ENCODE measurements at places on chromosomes 1 and 21.

DNA sequence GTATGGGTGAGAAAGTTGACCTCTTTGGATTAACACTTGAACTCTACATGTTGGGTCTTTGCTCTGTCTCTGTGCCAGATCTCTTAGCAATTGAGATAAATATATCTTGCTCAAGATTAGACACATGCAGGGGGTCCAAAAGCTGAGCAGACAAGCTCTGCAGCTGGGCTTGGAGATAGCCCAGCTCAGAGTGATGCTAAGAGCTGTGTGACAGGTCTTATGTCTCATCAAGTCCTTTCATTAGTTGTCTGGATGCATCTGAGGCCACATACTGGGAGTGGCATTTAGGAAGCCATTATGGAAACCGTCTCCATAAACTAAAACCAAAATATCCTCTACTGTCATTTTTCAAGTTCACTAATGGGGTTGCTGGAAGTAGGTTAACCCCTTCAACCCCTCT, 289.4 kb upstream of the DUSP10 start:
- no peak for DNase-seq

DNA sequence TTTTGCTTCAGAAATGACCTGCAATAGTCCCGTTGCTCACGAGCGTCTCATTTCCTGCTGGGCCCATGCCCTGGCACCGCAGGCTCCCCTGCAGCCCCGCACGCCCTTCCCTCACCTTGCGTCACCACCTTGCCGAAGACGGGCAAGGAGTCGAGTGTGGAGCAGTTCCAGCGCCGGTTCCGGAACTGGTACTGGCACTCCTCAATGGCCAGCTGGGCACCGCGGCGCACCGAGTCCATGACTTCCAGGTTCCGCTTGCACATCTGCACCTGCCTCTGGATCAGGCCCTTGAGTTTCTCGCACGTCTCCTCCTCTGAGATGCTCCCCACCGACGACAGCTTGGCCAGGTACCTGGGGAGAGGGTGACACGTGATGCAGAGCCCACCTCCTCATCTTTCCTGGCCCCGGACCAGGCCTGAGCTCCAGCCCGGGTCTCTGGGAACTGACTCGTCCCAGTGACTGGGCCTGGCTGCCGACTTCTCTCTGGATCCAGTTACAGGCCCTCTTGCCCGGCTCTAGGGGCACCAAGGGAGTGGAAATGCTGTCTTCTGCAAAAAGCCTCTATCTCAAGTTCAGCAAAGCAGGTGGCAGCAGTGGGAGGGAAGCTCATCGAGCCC, 13.3 kb downstream of the WNT4 start:
- no peak for DNase-seq

DNA sequence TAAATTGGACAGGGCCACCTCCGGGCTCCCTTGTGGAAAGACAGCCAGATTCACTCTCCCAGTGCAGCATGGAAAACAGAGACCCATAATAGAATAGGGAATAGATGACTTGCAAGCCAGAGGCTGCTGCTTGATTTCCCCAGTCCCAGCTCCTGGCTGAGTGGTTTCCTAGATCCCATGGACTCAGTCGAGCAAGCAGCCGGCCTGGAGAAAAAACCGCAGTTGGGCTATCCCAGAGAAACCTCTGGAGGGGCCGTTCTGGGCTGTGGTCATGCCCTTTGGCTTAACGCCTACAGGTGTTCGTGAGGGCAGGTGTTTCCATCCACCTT, 61.7 kb downstream of the ELK4 start:
- no peak for DNase-seq

DNA sequence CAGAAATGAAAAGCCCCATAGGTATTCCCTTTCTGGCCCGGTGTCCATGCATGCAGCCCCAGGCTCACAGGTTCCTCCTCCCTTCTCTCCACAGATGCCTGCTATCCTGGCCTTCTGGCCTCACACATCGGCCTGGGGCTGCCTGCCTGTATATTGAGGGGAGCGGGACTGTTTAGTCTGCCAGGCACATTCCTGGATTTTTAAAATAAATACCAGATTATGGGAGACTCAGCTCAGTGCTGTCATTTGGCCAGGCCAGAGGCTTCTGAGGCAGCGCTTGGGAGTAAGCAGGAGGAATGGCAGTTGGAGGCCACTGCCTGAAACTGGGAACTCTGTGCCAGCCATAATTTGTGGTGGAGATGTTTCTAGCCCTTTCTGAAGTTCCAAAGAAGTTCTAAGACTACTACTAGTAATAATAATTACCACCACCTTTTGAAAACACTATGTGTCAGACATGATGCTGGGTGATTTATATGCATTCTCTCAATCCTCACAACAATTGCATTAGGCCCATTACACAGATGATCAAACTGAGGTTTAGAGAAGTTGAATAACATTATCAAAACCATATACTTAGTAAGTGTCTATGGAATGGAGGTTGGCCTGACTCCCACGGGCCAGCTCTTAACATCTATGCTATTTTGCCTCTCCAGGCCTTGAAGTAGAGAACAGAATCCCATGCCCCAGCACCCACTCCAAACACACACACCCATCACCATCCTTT, 107.6 kb downstream of the PLXNA2 start:
- no peak for DNase-seq

DNA sequence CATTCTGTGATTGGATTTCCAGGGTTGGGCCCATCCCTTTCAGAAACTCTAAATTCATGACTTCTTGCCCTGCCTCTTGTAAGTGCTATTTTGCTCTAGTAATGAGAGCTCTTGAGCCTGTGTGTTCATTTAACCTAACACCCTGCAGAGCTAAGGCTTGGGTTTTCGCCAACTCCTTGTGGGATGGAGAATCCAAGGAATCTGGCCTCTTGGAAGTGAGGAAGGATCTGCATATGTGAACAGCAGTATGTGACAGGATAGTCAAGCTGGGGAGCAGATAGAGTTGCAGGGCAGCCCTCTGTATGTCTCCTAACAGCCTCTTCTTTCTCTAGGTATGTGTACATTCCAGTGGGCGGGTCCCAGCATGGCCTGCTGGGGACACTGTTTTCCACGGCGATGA, 258.9 kb downstream of the HHAT start:
- no peak for DNase-seq

DNA sequence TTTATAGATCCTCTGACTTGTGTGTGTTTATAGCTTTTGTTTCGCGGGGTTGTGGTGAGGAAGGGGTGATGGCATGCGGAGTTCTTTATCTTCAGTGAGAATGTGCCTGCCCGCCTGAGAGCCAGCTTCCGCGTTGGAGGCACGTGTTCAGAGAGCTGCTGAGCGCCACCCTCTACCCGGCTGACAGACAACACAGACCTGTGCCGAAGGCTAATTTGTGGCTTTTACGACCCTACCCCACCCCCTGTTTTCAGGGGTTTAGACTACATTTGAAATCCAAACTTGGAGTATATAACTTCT, 14.4 kb upstream of the CD101 start:
- no peak for DNase-seq

DNA sequence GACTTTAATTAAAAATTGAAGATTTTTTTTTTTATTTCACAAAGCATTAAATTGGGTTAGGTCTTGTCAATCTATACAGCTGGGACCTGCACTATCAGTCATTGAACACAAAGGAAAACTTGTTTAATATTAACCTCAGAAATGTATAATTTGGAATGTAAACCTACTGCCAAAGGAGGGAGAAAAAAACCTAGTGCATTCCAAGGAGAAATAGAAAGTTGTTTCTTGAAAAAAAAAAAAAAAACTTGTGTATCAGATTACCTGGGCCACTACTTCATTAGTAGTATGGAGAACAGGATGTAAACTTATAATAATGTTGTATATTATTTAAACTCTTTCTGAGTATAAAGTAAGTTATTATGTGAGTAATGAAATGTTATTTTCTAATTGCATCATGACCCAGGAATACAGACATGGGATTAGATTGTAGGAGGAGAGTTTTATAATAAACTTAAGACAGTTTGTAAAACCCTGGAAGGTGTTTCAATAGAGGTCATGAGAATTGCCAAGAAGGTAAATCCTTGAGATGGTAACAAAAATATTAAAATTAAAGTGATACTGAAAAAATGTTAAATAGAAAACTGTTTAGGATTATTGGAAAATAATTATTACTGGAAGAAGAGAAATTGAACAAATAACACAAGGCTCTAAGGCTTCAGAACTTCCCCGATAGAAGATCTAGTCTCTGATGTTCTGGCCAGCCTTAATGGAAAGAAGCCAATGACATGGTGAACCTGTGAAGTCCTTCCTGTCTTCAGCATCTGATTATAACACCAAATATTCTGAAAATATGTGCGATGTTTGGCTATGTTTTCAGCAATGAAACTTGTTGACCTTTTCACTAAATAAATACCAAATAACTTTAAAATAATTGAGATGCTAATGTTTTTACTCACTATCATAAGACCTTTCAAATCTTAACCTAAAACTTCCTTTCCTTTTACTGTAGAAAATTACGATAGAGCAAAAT, 412.8 kb upstream of the LYPLAL1 start:
- DNase-seq = no peak

GRCh38 chr1:213457733-213458132, 406.7 kb downstream of the RPS6KC1 start:
- DNase-seq = peak; percentile 5

DNA sequence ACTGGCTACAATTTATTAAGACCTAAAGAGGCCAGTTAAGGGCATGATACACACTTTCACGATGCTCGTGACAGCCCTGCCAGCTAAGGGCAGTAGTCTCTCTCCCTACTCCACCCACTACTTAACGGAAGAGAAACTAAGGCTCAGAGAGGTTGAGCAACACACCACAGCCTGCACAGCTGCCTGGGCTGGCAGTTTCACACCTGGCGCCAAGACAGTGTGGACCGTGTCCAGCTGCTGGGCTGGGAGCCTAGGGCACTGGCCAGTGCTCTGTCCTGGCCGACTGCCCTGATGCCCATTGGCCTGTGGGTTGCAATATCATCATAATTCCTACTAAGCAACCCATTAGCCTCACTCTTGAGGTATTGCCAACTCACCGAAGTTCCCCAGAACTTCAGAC, 27.6 kb downstream of the TENT5C start:
- no peak for DNase-seq

- DNase-seq = no peak
These were observed 15.6 kb upstream of the TTC4 start for GRCh38 chr1:54699936-54700525.

GRCh38 chr1:59151860-59152259, 145.0 kb upstream of the FGGY start:
- DNase-seq = no peak

- DNase-seq = peak; percentile 59
These were observed 919 bp downstream of the CTSS start for GRCh38 chr1:150764617-150765101.

GRCh38 chr1:65247419-65248359, 61.7 kb upstream of the DNAJC6 start:
- DNase-seq = peak; percentile 99

DNA sequence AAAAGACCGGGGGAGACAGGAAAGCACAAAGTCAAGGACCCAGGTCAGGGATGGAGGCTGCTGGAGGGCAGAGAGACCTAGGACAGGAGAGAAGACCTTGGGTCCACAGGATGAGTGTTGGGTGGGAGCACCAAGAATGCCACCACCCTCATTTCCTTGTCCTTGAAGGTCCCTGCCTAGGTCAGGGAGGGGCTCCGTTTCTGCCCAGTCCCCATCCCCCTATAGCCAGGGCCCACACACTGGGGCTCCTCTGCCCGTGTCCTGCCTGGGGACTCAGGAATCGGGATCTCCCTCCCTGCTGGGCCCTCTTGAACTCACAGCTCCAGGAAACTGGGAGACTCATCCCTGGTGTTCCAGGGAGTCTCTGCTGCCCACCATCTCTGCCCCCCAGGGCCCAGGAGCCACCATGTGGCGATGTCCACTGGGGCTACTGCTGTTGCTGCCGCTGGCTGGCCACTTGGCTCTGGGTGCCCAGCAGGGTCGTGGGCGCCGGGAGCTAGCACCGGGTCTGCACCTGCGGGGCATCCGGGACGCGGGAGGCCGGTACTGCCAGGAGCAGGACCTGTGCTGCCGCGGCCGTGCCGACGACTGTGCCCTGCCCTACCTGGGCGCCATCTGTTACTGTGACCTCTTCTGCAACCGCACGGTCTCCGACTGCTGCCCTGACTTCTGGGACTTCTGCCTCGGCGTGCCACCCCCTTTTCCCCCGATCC, 584 bp downstream of the TINAGL1 start:
- DNase-seq = no peak

DNA sequence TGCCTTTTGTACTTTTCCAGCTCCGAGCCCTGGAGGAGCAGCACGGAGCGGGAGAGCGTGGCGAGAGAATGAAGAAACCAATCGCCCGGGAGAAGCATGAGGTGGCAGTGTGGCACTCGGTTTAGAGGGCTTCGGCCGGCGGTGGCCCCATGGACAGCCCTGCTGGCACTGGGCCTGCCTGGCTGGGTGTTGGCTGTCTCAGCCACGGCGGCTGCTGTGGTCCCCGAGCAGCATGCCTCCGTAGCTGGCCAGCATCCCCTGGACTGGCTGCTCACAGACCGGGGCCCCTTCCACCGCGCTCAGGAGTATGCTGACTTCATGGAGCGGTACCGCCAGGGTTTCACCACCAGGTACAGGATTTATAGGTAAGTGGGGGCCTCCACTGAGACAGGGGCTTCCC, 59.0 kb downstream of the BRINP2 start:
- no peak for DNase-seq

DNA sequence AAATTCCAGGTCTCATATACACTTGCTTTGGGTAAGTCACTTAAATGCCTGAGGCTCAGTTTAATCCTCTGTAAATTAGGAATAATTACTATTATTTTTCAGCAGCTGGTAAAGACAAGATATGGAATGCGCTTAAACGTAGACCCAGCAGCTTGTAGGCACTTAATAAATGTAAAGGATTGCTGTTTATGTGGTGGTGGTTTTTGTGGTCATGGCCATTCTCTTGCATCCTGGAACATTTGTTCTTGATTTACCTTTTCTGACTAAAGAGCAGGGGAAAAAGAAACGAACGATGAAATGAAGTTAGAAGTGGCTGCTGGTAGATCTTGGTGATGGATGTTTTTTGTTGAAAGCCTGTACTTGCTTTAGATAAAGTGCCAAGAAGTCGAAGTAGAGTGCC, 195.0 kb upstream of the FOXD3 start:
- DNase-seq = no peak

DNA sequence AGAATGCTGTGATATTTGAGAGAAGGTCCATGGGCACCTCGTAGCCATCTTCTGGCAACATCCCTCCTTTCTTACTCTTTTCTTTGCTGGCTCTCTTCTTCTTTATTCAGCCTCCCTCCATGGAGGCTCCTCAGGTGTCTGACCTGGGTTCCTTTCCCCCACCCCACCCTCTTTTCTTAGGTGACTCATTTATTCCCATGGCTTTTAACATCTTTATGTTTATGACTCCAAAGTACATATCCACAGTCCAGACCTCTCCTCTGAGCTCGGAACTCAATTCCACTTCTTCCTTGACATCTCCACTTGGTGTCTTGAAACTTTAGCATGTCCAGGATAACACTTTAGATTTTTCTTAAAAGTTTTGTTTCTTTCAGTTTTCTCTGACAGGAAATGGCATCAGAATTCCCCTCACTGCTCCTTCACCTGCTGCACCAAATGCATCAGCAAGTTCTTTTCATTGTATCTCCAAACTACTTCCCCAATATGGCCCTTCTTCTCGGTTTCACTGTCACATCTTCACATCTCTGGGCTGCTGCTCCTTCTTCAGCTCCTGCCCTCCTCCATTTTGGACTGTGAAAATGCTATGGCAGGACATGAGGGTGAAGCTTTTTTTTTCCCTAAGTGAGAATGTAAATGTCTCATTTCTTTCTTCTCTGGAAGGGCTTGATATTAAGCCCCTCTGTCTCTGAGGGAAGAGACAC, 95.9 kb downstream of the GIPC2 start:
- DNase-seq = no peak

GRCh38 chr1:22625262-22625925, 11.0 kb upstream of the C1QA start:
- DNase-seq = no peak

All from BJ (cell line).